Activated CD8-positive, alpha-beta memory T cell treated with anti-CD3 and anti-CD28 coated beads for 24 hours (primary cell): ENCODE measurements at places on chromosomes 5 and 9.

DNA sequence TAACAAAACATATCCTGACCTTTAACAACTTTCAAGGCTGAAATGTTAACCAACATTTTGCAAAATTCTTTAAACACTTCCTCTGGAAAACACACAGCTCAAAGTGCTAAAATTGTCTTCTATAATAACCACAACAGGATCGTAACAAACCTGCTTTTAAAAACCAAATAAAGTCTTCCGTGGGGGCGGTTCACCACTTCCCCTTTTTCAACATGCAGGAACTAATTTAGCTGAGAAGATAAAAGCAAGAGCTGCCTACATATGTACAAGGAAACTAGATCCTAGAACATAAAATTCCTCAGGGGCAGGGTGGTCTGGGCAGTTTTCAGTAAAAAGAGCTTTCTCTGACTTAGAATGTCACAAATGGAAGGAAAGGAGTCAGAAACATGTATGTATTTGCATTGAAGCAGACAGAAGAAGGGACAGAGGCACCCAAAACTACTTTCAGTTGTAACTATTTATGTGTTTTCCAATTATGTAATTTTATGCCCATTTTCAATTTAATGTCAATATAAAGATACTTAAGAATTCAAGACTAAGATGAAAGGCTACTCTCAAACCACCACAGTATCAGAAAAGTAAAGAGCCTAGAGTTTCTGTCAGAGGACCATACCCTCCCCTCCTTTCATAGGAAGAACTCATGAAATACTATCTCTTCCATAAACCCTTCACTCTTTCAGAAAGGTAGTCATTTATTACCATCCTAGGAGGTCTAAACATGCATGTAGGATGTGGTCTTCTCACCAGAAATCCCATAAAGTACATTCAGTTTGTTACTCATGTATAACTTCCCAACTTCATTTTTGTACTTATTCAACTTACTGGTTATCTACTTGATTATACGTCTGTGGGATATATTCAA, 185.9 kb upstream of the RASA1 start:
- DNase-seq: no peak

GRCh38 chr5:145838276-145838675, 3.1 kb upstream of the PRELID2 start:
- no peak for DNase-seq

GRCh38 chr5:62578540-62578939, at the start of gene LRRC70:
TSS of gene LRRC70 (plus strand) at chr5:62578819. CDS start at chr5:62579439, 620 bp downstream.
- no peak for DNase-seq

DNA sequence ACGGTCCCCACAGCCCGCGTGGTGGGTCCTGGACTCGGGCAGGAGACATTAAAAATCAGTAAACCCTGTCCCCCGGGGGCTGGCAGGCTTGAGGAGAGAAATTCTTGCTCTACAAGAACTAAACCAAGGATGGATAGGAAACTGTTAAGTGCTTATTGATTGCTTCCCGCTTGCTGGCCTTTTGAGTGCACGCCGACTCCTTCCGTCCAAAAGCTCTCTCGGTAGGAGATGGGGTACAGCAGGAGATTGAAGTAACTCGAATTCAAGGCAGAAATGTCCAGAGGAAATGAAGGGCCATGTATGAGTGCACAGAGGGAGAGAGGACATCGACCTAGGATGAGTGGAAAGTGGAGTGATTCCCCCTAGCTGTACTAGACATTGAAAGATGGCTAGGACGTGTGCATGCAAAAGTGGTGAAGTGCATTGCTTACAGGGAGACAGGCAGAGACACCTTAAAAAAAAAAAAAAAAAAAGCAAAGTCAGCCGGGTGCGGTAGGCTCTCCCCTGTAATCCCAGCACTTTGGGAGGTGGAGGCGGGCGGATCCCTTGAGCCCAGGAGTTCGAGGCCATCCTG, 923 bp downstream of the RECK start:
- DNase-seq: no peak

DNA sequence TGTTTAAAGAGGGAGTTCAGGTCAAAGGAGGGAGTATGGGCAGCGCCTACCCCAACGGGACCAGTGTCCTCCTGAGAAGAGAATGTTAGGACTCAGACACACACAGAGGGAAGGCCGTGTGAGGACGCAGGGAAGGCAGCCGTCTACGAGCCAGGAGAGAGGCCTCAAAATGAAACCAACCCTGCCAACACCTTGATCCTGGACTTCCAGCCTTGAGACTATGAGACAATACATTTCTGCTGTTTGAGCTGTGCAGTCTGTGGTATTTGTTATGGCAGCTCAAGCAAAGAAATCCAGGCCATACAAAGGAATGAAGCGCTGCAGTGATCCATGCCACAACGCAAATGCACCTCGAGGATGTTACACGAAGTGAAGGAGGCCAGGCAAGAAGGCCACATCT, 97.9 kb downstream of the COL23A1 start:
- no peak for DNase-seq

DNA sequence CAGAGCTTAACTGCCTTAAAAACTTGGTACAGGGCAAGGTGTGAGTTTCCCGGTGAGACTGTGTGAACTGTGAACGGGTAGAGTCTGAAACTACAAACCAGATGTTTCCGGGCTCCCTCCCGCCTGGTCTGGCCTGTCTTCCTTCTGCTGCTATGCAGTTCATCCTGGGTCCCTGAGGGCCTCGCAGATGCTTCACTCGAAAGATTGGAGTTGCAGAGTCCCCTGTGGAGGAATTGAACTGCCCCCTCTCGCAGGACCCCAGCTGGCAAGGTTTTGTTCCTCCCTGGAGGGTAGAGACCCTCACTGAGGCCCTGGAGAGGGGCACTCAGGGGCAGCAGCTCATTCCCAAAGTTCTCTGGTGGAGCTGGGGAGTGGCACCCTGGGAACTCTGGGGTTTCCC, 533 bp downstream of the DCANP1 start:
- DNase-seq: no peak
